ENCODE measurements at places on chromosomes 13 and 19. TPM values are rescaled to one million over a fixed set of nuclear protein-coding genes. Genes with fewer than 3 reads are reported as not detected.

GRCh38 chr13:108795841-108796240 is 166.4 kb downstream of the MYO16 start:
- no peak for DNase-seq

GRCh38 chr13:43432958-43433357 is 353.8 kb downstream of the ENOX1 start:
- DNase-seq: no peak

DNA sequence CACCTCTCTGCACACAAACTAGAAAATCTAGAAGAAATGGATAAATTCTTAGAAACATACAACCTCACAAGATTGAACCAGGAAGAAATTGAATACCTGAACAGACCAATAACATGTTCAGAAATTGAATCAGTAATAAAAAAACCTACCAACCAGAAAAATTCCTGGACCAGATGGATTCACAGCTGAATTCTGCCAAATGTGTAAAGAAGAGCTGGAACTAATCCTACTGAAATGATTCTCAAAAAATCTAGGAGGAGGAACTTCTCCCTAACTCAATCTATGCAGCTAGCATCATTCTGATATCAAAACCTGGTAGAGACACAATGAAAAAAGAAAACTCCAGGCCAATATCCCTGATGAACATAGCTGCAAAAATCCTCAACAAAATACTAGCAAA is 166.7 kb downstream of the RGCC start:
- DNase-seq: no peak

GRCh38 chr19:7731218-7731595 is 703 bp downstream of the CLEC4G start:
- no peak for DNase-seq

GRCh38 chr19:5387472-5387871 is 46.9 kb upstream of the PTPRS start:
- no peak for DNase-seq

DNA sequence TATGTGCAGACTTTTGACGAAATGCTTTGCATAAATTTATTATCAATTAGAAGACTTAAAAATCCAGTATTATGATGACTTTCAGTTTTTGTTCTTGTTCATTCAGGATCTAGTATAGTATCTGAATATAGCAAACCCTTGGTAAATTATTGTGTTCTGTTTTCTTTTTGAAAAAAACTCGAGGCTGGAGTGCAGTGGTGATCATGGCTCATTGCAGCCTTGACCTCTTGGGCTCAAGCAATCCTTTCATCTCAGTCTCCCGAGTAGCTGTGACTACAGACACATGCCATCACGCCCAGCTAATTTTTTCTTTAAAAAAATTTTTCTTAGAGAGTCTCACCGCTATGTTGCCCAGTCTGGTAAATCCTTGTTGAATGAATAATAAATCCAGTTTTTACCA is 4.6 kb downstream of the FARP1 start:
- DNase-seq: no peak

- DNase-seq: no peak
Observed at GRCh38 chr13:79457390-79457789, 23.6 kb upstream of the NDFIP2 start.

DNA sequence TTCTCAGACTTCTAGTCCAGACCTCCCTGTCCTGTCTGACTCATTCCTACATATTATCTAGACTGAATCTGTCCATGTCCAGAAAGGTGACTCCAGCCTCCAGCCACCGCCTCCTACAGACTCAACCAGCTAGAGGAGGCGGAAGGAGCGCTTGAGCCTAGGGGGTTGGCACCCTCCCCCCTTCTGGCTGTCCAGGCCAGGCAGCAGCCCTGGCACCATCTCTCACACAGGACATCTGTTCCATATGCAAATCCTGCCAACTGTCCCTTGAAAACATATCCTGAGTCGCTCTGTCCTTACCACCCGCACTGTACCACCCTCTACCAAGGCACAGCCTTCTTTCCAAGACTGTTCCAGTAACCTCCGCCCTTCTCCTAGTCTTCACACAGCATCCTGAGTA is 150.7 kb upstream of the WASF3 start:
- no peak for DNase-seq

GRCh38 chr19:41398050-41398418 is 416 bp downstream of the BCKDHA start:
- no peak for DNase-seq

DNA sequence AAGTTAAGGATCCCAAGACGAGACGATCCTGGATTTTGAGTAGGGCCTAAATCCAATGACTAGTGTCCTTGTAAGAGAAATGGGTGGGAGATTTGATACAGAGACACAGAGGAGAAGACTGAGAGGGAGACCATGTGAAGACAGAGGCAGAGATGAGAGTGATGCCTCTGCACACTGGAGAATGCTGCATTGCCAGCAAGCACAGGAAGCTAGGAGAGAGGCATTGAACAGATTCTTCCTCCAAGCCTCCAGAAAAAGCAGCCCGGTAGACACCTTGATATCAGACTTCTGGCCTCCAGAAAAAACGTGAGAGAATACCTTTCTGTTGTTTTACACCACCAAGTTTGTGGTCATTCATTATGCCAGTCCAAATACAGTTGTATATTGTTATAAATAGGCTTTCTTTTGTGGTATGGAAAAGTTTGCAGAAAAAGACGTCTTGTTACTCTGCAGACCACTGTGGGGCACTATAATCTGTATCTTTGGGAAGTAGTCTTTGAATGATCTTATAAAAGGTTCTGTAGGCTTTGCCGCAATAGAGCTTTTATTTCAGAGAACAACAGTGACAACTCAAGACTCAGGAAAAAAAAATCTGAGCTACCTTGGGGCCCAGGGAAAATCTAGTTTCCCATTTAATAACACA is 17.9 kb upstream of the RFC3 start:
- DNase-seq: peak; percentile 16

THSD1 gene
- total RNA-seq: 0.79 TPM

SHANK1 gene
- total RNA-seq: not detected

CYP4F8 gene
- not detected for total RNA-seq

NLRP11 gene
- not detected for total RNA-seq
